ENCODE measurements at places on chromosomes 16 and 17.

- DNase-seq = no peak
These were observed 138.9 kb upstream of the CA10 start for GRCh38 chr17:52297230-52298010.

GRCh38 chr16:13306161-13306995 is 405.0 kb downstream of the SHISA9 start:
- DNase-seq = no peak

DNA sequence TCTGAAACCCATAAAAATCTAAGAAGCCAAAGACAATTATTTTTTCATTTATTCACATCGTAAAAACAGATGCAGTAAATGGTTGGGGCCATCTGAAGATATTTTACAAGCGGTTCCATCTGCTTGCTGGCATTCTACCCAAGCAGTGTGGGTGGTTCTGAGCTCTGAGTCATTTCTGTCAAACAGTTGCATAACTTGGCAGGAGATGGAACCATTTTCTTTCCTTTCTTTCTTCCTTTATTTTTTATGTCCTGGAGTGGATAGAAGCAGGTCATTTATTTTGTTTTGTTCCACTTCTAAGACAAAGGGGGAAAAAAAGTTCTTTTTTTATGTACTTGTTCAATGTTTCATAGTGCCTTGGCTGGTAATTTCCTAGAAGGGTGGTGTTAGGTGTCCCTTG is 1151.9 kb upstream of the GOT2 start:
- DNase-seq = no peak

- DNase-seq = no peak
These were observed 36.8 kb downstream of the NLRC5 start for GRCh38 chr16:57025941-57026777.

DNA sequence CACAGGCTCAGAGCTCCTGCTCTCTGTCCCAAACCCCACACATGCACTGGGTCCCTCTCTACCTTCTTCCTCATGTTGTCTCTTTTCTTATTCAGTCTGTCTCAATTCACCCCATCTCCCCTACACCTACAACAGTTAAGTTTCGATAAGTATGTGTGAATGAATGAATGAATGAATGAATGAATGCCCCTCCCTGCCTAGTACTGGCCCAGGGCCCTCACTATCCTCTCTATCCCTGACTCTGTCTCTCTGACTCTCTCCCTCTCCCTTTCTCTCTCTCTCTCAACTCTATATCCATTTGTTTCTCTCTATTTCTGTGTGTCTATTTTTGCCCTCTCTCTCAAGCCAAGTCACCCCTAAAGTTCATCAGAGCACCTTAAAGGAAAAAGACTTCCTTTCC is 6.7 kb upstream of the KRT9 start:
- DNase-seq = no peak

DNA sequence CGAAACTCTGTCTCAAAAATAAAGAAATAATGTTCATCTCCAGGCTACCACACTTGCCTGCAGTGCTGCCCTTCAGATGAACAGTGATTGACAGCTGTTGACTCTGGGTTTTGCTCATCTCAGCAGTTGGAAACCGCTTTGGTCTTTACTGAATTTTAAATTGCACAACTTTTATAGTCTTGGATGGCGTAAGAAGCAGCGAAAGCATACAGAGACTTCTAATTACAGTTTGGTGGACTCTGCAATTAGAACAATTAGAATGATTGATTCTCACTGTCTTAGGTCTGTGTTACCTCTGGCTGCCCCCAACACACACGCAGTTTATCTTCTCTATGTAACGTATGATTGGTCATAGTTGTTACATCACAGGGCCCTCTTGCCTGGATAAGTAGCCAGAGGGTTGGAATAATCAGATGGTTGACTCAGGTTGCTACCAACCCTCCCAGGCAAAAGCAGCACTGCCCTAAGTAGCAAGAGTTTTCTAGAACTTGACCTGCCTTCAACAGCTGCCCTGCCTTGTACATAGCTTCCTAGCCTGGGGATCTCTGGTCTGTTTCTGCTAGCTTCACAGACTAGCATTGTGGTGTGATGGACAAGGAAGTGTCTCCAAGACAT is 1.9 kb upstream of the NAT9 start:
- DNase-seq = no peak

DNA sequence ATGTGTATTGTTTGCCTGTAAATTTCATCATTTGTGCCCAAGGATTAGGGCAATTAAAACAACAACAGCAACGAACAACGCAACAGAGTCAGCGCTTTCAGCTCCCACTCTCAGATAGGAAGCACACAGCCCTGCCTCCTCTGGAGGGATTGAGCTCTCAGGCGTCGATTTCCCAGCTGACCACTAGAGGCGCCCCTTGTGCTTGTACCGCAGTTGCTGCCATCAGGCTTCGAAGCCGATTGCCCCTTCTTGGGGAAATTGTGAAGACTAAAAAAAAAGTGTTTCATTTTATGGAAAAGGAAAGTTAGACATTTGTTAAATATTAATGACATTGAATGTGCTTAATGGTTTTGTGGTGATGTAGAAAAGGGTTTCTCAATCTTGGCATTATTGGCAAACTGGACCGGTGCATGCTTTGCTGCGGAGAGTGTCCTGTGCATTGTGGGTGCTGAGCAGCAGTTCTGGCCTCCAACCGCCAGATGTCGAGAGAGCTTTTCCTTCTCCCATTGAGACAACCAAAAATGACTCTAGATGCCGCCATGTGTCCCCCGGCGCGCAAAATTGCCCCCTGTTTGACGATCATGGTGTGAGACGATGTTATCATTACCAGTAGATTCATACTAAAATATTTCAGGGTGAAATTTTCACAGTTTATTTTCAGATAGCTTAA is 650.4 kb upstream of the RBFOX1 start:
- no peak for DNase-seq

DNA sequence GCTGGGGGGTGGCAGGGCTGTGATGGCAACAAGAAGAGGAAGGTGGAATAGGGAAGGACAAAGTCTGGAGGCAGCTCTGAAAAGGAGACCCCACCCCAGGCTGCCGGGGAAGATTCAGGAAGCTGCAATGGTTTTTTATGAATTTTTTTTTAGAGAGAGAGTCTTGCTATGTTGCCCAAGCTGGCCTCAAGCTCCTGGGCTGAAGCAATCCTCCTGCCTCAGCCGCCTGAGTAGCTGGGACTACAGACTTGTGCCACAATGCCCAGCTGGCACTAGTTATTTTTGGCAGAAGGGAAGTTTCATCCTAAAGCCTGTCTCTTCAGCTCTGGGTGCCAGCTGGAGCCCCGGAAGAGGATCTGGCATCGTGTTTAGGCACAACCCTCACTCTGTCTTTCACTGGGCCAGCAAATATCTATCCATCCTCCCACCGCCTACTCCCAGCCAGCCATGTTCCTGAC is 1.3 kb upstream of the CES3 start:
- no peak for DNase-seq

- DNase-seq = no peak
These were observed 1.7 kb downstream of the FZD2 start for GRCh38 chr17:44558710-44559633.

DNA sequence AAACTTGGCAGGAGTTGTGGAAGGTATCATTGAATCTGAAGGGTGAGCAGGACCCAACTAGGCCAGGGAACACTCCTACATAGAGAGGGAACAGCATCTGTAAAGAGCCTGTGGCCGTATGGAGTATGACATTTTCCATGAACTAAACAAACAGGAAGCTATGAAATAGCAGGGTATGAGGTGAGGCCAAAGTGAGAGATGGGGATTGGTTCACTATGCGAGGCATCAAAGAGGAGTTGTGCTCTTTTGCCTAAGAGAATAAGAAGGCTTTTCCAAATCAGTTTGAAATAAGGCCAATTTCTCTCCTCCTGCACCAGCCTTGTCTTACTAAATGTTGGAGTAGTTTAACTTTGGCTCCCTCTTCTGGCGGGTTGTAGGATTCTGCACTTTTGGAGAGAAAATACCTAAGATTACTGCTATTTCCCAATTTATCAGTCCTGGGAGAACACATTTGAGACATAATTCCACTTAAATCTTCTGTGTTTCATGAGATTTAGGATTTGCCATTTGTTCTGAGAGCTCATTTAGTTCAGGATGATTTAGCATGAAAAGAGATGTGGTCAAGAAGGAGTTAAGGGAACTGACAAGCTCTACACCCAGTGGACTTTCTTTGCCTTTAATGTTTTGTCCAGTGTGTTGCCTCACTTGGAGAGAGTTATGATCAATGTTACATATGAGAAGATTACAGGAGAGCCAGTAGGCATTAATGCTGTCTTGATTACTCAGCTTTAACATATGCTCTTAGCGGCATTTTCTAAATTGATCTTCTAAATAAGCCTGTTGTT is 55.4 kb downstream of the TNRC6C start:
- DNase-seq = no peak

- DNase-seq = no peak
These were observed 287.5 kb downstream of the IRX3 start for GRCh38 chr16:53998966-53999522.

DNA sequence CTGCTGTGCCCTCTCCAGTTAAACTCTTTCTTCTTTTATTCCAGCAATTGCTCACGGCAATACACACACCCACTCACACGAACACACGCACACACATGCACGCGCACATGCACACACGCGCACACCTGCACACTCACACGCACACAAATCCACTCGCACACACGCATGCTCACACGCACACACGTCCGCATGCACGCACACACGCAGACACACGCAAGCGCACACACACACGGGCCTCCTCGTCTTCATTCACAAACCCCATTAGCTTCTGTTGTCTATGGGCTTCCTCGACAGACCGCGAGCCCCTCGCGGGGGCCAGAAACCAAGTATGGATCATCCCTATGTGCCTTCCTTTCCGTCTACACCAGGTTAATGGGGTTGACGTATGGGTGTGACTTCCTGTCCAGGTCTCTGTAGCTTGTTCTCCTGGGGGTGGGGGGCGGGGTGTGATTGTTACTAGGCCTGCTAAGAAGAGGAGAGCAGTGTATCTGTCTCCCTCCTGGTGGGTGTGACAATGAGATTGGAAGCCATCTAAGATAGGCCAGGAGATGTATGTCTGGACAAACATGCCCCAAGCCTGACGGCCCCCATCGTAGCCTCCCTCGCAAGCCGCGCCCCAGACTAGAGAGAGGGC is 670 bp upstream of the CTF1 start:
- no peak for DNase-seq

- no peak for DNase-seq
These were observed 65.0 kb downstream of the PARN start for GRCh38 chr16:14564861-14565687.

DNA sequence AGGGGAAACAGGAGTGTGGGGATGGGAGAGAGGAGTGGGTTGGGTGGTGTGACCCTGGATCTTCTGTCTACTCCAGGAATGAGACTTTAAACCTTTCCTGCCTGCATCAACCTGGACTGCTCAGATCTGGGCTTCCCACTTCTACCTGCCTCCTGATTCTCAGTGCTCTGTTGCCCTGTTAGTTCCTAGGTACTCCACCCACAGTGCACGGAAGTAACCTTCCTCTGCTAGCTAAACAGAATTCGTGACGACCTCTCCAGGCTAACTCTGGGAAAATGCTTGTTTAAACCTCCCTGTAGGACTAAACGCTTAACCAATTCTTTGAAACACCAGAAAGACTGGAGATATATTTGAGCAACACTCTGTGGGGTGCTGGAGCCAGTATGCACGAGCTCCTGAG is 83.4 kb upstream of the CLEC3A start:
- no peak for DNase-seq

GRCh38 chr17:74117087-74117698 is 86.3 kb upstream of the RPL38 start:
- no peak for DNase-seq

- no peak for DNase-seq
These were observed 28.6 kb downstream of the NFATC3 start for GRCh38 chr16:68113765-68114240.

DNA sequence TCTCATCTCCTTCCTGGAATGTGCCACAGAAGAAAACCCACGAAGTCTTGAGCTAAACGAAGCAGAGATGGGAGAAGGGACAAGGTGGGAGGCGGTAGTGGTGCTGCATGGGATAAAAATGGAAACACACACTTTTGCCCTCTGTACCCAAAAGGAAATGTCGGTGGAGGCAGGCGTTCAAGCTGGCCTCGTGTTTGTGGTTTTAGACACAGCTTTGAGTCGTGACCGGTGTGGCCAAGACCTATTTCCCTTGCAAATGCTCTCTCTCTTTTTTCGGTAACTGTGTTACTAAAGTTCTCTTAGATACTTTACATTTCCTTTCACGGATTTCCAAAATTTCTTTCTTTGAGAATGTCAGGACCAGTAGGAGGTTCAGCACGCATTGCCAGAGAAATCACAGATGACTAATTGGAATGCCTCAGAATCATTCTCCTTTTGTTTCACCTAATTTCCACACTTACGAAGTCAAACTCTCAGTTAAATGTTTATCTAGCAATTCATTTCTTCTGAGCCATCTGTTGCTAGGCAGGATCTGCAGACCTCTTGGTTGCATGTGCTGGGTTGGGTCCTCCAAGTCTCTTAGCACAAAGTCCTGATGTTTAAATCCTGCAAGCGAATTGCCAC is 412.3 kb downstream of the MAF start:
- DNase-seq = no peak

DNA sequence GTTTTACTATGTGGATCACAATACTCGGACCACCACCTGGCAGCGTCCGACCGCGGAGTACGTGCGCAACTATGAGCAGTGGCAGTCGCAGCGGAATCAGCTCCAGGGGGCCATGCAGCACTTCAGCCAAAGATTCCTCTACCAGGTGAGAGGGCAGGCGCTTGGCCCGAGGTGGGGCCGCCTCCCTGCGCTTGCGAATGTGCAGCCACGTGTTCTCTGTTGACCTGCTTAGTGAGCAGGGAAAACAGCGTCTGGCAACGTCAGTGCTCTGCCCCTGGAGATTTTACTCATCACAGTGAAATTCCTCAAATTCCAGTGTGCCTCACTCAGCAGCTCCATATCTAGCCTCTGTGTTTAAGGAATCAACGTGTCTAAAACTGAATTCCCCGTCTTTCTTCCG is 33.4 kb upstream of the CLEC18A start:
- DNase-seq = no peak

DNA sequence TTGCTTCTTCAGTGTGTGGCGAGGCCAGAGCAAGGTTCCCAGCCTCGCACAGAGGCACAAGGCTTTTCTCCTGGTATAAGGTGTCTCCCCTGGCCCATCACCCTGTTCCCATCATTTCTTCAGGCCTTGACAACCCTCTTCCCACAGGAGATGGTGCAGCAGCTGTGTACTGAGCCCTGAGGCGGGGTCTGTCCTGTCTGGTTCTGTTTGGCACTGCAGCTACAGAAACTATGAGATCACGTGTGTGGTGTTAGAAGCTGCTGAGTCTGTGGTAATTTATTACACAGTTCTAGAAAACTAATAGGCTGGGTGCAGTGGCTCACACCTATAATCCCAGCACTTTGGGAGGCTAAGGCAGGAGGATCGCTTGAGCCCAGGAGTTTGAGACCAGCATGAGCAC is 7.2 kb downstream of the PLA2G15 start:
- no peak for DNase-seq

DNA sequence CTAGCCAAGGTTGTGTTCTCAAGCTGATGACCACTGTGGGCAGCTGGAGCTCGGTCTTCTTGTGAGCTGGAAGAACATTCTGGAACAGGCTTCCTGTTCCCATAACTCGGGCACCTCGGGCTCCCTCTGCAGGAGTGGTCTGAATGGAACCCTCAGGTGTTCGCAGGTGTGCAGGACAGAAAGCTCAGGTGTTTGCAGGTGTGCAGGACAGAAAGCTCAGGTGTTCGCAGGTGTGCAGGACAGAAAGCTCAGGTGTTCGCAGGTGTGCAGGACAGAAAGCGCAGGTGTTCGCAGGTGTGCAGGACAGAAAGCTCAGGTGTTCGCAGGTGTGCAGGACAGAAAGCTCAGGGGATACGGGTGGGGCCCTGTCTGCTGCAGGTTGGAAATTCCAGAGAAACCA is 109.0 kb upstream of the CACNG5 start:
- no peak for DNase-seq

GRCh38 chr17:28749516-28750177 is 5.8 kb downstream of the TRAF4 start:
- no peak for DNase-seq
